ENCODE measurements at places on chromosomes 7 and 10.

GRCh38 chr7:628402-628763 is 98.1 kb upstream of the DNAAF5 start:
- no peak for DNase-seq
- H3K36me3 ChIP-seq: no peaks in the 10 kb centered on the region
- no peak overlapping the region for H3K4me3 ChIP-seq
- no peak overlapping the region for H3K27ac ChIP-seq

DNA sequence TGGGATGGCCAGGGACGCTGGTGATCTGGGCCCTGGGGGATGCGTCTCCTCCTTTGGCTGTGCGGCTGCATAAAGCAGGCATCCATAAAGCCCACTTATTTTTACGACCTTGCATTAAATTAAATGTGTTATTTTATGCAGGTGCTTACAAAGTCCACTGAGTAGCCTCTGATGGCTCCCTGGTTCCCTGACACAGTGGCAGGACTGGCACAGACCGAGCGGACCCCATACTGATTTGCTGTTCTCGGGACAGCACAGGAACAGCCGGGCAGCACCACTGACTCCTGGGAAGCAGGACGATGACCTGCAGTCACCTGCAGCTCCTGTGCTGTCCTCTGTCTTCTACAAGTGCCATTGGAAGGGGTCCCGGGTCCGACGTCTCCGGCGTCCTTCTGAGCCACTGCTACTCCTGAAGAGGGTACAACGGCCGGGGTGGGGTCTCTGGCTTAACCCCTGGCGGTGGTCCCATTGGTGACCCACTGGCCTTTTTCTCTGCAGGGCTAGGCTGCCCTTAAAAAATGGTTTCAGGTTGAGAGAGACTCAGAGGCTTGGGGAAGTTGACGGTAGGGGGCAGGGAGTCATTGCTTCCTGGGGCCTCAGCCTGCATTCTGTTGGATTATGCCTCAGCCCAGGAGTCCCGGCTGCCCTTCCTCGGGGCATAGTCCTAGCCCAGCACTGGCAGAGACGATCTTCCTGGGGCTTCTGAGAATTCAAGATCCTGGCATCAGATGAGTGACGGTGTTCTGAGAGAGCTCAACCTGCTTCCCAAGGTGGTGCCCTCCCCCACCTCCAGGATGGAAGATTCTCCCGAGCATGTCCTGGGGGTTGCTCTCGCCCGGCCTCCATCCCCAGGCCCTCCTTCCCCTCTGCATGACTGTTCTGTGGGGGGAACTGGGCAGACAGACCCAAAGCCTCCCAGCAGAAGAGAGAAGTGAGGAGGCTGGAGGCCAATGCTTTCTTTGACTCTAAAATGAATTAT is 330.1 kb downstream of the ADARB2 start:
- H3K36me3 ChIP-seq: no peaks in the 10 kb centered on the region
- H3K27ac ChIP-seq: no peak overlapping the region
- no peaks in the 10 kb centered on the region for H3K4me1 ChIP-seq
- H3K4me3 ChIP-seq: no peak overlapping the region
- DNase-seq: no peak
- no peaks in the 10 kb centered on the region for H3K27me3 ChIP-seq

- no peaks in the 10 kb centered on the region for H3K27me3 ChIP-seq
- H3K4me3 ChIP-seq: no peak overlapping the region
- H3K4me1 ChIP-seq: peaks cover 85% of the 10 kb centered on the region
Observed at GRCh38 chr10:75187961-75188426, 22.6 kb upstream of the VDAC2 start.

- H3K36me3 ChIP-seq: no peaks in the 10 kb centered on the region
- H3K4me3 ChIP-seq: no peak overlapping the region
- peaks cover 96% of the 10 kb centered on the region for H3K4me1 ChIP-seq
Observed at GRCh38 chr7:99096124-99096887, 47.6 kb downstream of the SMURF1 start.

- peaks cover 25% of the 10 kb centered on the region for H3K4me1 ChIP-seq
- H3K4me3 ChIP-seq: no peak overlapping the region
- no peak overlapping the region for H3K27ac ChIP-seq
- peaks cover 30% of the 10 kb centered on the region for H3K27me3 ChIP-seq
- H3K36me3 ChIP-seq: no peaks in the 10 kb centered on the region
Observed at GRCh38 chr10:118592675-118593330, 2.6 kb downstream of the PRLHR start.
